PC-9 (cell line): ENCODE measurements at places on chromosomes 5 and 9. TPM values are rescaled to one million over a fixed set of nuclear protein-coding genes. Genes with fewer than 3 reads are reported as not detected.

DNA sequence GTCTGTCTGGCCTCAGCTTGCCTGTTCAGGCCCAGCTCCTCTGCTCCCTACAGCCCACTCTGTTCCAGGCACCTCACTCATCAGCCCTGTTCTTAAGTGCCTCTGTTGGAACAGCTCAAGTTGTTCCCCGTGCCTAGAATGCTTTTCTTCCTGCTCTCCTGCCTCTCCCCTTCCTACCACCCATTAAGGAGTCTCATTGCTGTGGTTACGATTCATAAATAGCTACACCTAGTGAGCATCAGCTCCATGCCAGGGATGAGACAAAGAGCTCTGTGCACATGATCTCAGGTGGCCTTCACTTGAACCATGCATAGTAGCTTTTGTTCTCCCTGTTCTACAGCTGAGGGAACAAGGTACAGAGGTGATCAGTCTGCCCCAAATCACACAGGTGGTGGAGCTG is 54.3 kb downstream of the PSD2 start:
- peak; percentile 54 for DNase-seq
- H3K4me1 ChIP-seq = no peaks in the 10 kb centered on the region
- H3K27me3 ChIP-seq = peaks cover 7% of the 10 kb centered on the region; the same call in 1 of the 2 replicates

- H3K4me3 ChIP-seq = no peak overlapping the region
- no peaks in the 10 kb centered on the region for H3K4me1 ChIP-seq
- no peak overlapping the region for H3K27ac ChIP-seq
- no peaks in the 10 kb centered on the region for H3K36me3 ChIP-seq
- DNase-seq = no peak
These were observed 379.3 kb upstream of the CHD1 start for GRCh38 chr5:99308131-99308530.

The DOCK2 gene
- total RNA-seq = 0.18 and 0.41 TPM in 2 replicates

GRCh38 chr9:87516926-87517290 is 19.2 kb downstream of the DAPK1 start:
- peaks cover 27% of the 10 kb centered on the region for H3K4me1 ChIP-seq
- no peak overlapping the region for H3K27ac ChIP-seq
- DNase-seq = no peak
- no peaks in the 10 kb centered on the region for H3K36me3 ChIP-seq

DNA sequence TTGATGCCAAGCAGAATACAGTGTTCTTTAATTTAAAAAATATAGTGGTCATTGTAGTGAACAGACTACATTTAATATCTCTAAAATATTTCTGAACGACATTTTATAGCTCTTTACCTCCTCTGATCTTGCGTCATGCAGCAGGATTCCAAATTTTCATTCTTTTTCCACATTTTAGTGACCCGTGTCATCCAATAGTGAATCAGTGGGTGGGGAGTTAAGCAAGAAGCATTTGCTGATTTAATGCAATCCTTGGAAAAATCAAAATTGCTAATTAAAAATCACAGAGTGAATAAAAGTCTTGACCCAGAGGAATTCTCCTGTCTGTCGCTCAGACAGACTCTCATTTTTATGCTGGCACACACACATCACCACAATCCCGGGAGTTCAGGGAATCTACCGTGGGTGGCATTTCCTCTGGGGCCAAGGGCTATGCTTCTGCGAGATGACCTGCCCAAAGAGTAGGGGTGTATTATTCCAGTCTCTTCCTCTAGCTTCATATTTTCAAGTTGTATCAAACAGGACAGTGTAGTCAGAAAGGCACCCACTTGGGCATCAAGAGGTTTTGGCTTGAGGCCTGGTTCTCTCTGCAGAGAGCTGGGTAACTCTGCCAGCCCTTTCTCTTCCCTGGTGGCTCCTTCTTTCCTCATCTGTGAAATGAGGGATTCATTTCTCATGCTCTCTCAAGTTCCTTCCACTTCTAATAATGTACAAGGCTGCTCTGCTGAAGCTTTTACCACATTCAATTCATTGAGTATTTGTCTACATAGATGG is 24.8 kb upstream of the OTP start:
- H3K4me3 ChIP-seq = no peak overlapping the region
- no peak for DNase-seq
- no peak overlapping the region for H3K27ac ChIP-seq
- no peaks in the 10 kb centered on the region for H3K27me3 ChIP-seq
- no peaks in the 10 kb centered on the region for H3K36me3 ChIP-seq

DNA sequence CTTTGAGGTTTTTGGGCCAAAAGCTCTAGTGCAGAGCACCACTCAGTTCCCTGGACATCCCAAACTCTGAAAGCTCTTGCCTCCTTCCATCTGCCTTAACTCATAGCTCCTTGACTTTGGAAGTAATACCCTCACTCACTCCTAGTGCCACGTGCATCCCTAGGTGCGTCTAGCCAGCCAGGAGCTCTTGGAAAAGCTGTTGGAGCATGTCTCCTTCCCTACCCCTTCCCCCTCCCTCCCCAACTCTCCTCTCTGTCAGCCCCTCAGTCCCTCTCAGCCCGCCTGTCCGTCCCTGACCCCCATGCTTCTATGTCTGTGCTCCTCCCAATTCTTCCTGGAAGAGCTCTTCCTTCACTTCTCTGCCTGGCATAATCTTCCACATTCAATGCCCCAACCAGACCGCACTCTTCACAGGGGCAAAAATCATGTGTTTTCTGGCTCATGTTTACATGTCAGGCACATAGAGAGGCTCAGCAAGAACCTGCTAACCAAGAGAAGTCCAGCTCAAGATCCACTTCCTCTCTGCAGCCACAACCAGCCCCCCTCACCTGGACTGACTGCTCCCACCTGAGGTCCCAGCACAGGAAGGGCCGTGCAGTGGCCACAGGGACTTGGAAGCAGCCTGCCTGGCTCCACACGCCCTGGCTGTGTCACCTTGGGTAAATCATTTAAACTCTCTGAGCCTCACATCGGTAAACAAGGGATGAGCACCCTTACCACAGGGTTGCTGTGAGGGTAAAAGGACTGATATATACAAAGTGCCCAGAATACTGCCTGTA is 58.4 kb downstream of the WHRN start:
- H3K4me1 ChIP-seq = 0 out of 2 replicates have a peak, but pooled peaks cover 9% of the 10 kb centered on the region
- no peak overlapping the region for H3K27ac ChIP-seq
- H3K4me3 ChIP-seq = no peak overlapping the region

- no peaks in the 10 kb centered on the region for H3K4me1 ChIP-seq
- H3K36me3 ChIP-seq = no peaks in the 10 kb centered on the region
- no peak overlapping the region for H3K4me3 ChIP-seq
- no peak for DNase-seq
- H3K27ac ChIP-seq = no peak overlapping the region
These were observed 54.6 kb downstream of the TSSK1B start for GRCh38 chr5:113379936-113380806.

DNA sequence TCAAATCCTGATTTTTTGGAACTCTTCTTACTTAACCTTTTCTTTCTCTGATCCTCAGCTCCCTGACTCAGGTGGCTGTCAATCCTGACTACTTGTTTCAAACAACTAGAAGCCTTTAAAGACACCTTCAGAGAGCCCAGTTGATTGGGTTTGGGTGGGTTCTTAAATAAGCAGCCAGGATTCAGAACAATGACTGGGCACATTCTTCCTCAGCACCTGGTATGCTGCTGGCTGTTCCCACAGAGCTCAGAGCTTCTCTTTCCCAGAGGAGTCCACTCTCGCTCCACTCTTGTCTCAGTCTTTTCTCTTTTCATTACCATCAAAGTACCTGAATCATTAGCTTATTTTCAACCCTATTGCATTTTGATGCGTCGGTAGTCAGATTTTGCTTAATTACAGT is 22.5 kb downstream of the PCSK5 start:
- H3K4me3 ChIP-seq = no peak overlapping the region
- H3K4me1 ChIP-seq = peaks cover 10% of the 10 kb centered on the region
- H3K27ac ChIP-seq = no peak overlapping the region
- H3K36me3 ChIP-seq = no peaks in the 10 kb centered on the region

DNA sequence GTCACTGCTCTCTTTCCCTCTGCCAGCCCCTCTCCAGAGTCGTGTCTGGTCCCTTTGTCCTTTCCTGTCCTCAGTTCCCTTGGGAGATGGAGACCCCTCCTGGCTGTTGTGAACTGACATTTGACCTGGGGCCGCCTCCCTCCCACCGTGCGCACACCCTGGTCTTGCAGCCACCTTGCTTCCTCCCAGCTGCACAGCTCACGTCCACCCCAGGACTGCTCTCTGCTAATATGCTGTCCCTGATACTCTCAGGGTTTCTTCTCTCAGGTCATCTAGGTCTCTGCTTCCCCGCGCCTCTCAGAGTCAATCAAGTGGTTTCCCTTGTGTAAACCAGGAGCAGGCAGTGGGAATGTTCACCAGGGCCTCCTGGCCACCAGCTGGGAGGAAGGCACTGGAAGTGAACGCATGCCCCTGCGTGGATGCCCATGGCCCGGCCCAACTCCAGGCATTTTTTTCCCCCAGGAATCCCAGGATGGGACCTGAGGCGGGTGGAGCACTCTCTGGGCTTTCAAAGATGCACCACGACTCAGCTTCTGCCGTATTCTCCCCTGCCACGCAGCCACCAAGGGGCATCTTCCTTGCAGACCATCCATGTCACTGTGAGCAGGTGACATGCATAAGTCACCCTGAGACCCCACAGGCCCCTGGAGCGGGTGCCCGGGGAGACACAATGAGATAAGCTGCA is 142.4 kb downstream of the OLFM1 start:
- no peak overlapping the region for H3K4me3 ChIP-seq
- no peak overlapping the region for H3K27ac ChIP-seq
- peaks cover 51% of the 10 kb centered on the region for H3K27me3 ChIP-seq
- H3K36me3 ChIP-seq = no peaks in the 10 kb centered on the region

The LHFPL2 gene
- 10.1 and 14.0 TPM in 2 replicates for total RNA-seq

The AGPAT2 gene
- 124 and 136 TPM in 2 replicates for total RNA-seq

DNA sequence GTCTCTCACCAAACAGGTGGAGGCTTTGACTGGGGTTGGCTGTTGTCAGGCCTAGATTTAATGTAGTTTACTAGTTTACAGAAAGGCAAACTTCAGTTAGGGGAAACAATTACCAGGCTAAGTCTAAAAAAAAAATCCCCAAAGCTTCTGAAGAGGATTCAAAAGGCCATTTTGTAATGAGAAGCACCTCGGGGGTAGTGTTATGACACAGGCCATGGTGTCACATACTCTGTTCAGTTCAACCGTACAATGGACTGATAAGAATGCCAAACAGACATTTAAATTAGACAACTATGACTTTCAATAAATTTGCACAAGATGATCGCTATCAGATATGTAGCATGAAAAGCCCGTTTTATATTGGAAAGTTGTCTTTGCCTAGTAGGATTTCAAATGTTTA is 120.1 kb upstream of the PCA3 start:
- DNase-seq = no peak
- H3K4me3 ChIP-seq = no peak overlapping the region
- no peaks in the 10 kb centered on the region for H3K27me3 ChIP-seq
- H3K4me1 ChIP-seq = no peaks in the 10 kb centered on the region

The C9orf152 gene
- 0.23 and 0.74 TPM in 2 replicates for total RNA-seq

DNA sequence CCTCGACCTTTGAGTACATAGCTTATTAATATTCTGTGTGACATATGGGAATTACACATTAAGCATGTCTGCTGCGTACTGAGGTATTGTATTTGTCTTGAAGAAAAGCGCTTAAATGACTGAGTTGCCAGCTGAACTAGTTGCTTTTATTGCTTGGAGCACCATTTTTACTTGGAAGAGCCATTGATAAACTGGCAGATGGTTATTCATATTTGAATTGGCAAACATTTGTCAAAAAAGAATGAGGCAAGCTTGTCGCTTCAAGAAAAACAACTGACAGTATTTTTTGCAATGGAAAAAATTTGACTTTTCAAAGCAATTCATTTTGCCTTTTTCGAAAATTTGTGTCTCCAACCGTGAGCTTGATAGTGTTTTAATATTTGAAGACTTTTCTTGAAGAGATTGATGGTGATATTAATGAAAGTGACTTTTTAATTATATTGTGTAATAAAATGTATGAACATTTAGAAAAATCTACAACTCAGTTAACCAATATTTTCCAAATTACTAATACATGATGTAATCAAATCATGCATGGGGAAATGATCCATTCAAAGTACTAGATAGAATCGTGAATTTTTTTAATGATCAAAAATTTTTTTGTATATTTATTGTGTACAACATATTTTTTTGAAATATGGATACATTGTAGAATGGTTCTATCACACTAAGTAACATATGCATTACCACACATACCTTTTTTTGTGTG is 55.1 kb upstream of the CCDC152 start:
- no peak for DNase-seq
- no peaks in the 10 kb centered on the region for H3K4me1 ChIP-seq
- no peak overlapping the region for H3K4me3 ChIP-seq
- H3K36me3 ChIP-seq = no peaks in the 10 kb centered on the region
- H3K27ac ChIP-seq = no peak overlapping the region
- no peaks in the 10 kb centered on the region for H3K27me3 ChIP-seq

DNA sequence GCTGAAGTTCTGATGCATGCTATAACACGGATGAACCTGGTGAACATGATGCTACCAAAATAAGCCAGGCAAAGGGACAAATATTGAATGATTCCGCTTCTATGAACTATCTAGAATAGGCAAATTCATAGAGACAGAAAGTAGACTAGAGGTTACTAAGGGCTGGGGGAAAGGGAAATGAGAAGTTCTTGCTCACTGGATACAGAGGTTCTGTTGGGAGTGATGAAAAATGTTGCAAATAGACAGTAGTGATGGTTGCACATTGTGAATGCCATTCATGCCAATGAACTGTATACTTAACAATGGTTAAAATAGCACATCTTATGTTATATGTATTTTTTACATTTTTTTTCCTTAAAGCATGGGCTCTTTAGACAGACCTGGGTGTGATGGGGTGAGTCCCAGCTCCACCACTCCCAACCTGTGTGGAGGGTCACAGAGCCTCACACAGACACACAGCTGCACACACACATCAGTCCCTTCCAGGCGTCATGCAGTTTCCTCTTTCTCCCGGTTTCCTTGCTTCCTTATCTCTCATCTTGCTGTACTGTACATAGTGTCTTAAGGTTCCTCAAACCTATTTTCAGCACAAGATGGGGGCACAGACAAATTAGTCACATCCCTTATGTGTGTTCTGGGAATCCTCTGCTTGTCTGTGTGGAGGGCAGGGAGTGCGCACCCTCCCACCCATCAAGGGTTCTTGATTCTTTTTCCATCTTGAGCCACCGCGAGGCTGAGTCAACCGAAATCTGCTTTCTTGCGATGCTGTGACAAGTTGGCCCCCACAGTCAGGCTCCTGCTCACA is 192.9 kb downstream of the CRB2 start:
- no peak overlapping the region for H3K27ac ChIP-seq
- no peak for DNase-seq
- H3K27me3 ChIP-seq = no peaks in the 10 kb centered on the region
- H3K36me3 ChIP-seq = no peaks in the 10 kb centered on the region
- H3K4me3 ChIP-seq = no peak overlapping the region
